ENCODE measurements at places on chromosomes 7 and 10.

- no peak for DNase-seq
Observed at GRCh38 chr10:92432596-92432995, 141.3 kb downstream of the IDE start.

DNA sequence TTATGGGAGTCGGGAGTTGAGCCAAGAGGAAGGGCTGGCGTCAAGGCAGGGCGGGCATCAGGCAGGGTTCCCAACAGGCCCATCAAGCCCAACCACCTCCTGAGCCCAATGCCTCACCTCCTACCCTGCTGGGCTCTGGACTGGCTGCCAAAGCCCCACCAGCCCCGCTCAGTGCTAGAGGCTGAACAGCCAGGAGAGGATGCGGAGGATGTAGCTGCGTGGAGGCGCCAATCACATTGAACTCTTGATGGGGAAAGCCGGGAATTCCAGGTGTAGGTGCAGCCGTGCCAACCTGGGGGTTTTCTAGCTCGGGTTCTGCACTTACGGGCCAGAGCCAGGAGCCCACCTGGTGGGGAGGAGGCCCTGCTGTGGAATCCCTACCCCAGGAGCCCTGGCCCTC is 12.9 kb downstream of the ATP5MF start:
- DNase-seq, result no peak

GRCh38 chr7:94700926-94701554 is 45.1 kb upstream of the SGCE start:
- DNase-seq, result no peak

GRCh38 chr10:8150401-8150905 is 96.0 kb downstream of the GATA3 start:
- DNase-seq, result no peak

DNA sequence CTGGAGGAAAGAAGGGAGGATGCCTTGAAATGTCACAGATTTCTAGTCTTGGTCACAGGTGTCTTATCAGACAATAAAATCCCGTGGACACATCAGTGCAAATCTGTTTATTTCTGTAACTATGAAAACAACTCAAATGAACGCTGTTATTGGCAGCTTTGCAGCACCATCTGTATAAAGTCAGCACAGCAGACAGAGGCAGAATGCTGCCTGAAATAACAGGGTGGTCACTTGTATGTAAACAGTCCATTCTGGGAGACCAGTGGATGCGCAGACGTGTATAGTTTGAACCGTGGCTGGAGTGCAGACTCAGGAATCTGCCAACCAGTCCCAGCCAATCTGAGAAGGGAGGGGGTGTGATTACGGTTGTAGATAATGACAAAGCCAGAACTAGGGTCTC is 54.8 kb downstream of the SEC23IP start:
- no peak for DNase-seq

- DNase-seq, result no peak
Observed at GRCh38 chr10:108187408-108188012, 1023.0 kb upstream of the SORCS1 start.

DNA sequence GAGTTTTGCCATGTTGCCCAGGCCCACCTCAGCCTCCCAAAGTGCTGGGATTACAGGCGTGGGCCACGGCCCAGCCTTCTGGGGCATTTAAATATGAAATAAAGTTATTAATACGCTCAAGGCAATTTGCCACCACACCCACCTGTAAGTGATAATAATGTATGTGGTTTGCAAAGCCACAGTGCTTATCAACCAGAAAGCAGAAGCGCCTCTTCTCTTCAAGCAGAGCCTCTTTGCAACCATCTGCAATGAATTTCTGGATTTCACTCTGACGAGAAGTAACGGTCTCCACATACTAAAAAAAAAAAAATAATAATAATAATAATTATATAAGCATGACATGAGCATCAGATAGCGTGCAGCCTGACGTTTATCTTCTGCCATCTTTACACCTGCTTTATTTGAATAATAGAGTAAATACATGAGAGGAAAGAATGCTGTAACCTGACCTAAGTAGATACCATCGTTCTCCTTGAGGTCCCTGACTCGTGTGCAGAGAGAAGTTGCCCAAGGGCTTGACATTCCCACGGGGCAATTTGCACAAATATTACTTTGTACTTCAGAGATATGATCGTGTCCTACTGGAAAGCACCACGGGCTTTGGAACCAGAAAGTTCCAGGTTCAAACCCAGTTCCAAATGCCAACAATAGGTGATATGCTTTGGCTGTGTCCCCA is 34.0 kb downstream of the BRI3 start:
- DNase-seq, result no peak

- no peak for DNase-seq
Observed at GRCh38 chr7:136956671-136957070, 88.2 kb downstream of the CHRM2 start.

DNA sequence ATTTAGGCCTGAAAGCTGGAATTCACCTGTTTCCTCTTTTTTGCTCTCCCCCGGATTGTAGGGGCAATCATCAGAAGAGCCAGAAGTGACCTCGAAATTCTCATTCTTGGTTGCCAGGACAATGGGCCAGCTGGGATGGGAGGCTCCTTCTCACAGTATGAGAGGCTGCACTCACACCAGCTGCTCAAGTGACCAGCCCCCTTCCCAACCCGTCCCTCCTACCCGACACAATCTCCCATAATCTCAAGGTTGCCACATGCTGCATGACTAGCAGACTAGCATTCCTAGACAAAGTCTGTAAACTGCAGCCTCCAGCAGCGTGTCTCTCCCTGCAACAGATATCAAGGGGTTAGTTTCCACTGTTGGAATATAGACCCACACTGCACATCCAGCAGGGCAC is 110.3 kb downstream of the C1GALT1 start:
- no peak for DNase-seq

DNA sequence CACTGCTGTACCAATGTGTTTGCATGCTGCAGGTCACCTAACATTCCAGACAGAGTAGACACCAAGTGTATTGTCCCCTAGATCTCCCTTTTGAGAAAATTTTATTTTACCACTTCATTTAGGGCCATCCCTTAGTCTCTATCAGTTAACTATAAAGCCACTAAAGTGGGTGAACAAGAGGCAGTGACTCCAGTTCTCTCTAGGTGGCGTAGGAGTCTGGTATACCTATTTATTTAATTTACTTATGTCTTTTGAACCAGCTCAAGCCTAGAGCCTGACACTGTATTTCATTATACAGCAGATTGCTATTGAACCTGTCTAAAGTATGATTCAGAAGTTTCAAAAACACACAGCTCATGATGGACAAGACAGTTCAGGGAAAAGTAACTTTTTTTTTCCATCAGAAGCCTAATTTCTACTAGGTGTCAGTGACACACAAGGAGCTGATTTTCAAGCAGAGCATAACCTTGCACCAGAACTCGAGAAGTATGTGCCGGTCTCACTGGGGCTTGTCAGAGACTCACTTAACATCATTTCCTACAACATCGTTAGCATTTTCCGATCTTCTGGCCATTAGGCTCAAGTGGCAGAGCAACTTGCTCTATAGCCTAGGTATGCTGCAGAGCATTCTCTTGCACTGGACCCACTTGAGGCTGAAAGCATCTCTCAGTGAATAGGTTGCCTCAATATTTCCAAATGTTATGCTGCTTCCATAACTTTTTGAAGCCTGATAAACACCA is 175.4 kb downstream of the CDC14C start:
- DNase-seq, result no peak

DNA sequence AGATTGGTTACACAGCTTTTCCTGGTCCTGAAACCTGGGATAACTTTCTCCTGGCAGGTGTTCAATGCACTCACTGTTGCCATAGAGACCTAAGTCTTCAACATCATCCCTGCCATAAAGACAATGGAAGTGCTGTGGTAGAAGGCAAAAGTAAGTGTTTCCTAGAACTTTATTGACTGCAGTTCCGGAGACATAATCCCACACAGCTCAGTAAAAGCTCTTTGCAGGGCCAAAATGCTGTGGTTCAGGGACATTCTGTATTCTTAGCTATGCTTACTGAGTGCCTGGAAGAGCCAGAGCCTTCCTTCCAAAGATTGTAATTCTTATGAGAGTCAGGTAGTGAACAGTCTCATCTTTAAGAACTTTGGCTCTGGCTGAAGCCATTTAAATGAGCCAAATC is 5.3 kb downstream of the WIPF3 start:
- no peak for DNase-seq

DNA sequence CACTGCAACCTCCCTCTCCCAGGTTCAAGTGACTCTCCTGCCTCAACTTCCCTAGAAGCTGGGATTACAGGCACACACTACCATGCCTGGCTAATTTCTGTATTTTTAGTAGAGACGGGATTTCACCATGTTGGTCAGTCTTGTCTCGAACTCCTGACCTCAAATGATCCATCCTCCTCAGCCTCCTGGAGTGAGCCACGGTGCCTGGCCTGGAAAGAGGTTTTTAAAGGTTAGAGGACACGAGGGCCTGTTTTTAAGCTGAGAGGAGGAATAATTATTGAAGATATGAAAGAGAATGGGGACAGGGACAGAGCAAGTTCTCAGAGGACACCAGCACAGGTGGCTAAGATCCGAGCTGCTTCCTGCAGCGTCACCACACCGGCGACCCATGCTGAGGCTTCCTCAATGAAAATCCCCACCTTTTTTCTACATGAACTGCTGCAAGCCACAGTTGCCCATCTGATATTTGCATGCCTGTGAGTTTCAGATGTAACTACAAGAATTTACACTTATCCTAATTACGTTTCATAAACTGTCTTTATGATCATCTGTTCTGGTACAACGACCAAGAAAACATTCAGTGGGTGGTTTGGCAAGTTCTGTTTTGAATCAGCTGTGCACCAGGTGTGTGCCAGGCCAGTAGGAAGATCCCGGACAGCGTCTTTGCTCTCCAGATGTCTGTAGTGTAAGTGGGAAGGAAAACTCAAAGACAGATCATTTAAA is 76.0 kb downstream of the HIP1 start:
- no peak for DNase-seq

DNA sequence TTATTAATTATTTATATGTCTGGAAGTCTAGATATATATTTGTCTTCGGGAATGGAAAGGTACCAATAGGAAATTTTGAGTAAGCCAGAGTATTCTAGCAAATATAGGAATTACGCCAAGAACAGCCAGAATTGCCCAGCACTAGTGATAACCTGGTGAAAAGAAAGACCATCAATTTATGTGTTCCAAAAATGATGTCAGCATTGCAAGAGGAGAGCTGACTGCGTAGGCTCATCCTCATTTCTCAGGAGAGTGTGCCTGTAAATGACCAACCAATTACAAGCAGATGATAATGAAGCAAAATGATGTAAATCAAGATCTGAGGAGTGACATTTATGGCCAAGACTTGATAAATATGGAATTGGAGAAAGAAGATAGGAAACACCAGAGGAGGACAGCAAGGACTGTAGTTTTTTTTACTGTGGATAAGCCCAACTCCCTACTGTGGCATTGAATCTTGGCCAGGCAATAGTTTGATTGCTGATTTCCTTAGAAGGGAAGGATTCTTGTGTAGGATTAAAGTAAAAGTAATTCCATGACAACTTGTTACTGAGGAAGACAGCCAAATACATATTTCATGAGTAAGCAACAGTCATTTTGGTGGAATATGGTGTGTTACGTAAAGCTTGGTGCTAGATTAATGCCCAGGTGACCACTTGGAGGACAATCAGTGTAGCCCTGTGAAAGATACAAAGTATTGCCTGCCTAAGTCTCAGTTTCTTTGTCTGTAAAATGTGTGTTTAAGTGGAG is 590.8 kb downstream of the AUTS2 start:
- no peak for DNase-seq

GRCh38 chr10:95552679-95553342 is 8.4 kb downstream of the SORBS1 start:
- DNase-seq, result no peak

DNA sequence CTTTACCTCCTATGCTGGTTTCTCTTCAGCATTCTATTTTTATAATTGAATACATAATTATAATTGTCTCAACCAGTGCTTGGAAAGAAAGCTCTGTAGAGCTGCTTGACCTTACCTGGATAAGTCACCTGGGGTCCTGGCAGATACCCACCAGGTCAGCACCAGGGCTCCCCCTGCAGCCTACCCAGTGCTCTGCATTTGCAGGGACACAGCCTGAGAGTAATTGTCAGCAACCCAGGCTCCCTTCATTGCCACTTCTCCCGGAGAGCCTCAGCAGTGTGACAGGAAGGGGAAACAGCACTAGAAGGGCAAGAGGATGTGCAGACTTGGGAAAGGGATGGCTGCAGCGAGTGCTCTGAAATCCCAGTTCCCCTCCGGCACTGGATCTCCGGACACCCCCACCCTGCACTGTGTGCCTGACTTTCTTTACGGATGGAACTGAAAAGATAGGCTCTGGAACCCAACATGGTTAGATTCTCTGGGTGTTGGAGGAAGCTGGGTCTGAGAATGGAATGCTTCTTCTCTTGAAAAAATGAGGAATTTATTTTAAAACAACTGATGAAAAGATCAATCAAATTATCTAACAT is 11.4 kb upstream of the PAX4 start:
- peak; percentile 32 for DNase-seq

- DNase-seq, result no peak
Observed at GRCh38 chr10:79060641-79061255, 8.0 kb upstream of the ZMIZ1 start.

Data from activated CD4-positive, alpha-beta T cell treated with anti-CD3 and anti-CD28 coated beads for 4 hours (primary cell).